ENCODE measurements at places on chromosomes 12 and 14.

DNA sequence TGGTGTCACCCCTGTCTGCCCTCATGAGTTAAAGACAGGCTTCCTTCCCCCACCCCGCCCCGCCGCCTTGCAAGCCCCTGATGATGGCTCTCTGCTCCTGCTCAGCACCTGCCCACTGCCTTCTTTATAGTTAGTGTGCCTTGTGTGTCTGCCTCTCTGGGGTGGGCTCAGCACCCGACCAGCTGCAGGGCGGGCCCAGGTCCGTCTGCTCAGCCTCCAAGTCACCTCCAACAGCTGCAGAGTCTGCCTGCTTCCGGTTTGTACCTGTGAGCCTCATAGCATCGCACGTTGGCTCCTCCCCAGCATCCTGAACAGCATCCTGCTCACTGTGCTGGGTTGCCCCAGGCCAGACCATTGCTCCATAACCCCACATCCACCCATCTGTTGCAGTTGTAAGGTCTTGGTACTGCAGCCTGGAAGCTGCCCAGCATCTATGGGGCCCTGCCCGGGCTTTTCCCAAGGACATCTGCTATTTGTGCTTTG, 3.5 kb downstream of the TGFB3 start:
- H3K27me3 ChIP-seq: no peaks in the 10 kb centered on the region
- peaks cover 5% of the 10 kb centered on the region for H3K4me1 ChIP-seq
- H3K4me3 ChIP-seq: no peak overlapping the region
- no peak overlapping the region for H3K27ac ChIP-seq
- H3K36me3 ChIP-seq: no peaks in the 10 kb centered on the region

- peaks cover 4% of the 10 kb centered on the region for H3K4me1 ChIP-seq
- no peak for DNase-seq
- H3K27ac ChIP-seq: no peak overlapping the region
- no peak overlapping the region for H3K4me3 ChIP-seq
Observed at GRCh38 chr14:40447017-40447416, 1014.8 kb upstream of the FBXO33 start.

GRCh38 chr12:58529897-58530741, 390.2 kb downstream of the LRIG3 start:
- peaks cover 30% of the 10 kb centered on the region for H3K4me1 ChIP-seq
- H3K27me3 ChIP-seq: no peaks in the 10 kb centered on the region
- peak overlapping the region; percentile 81 for H3K27ac ChIP-seq
- no peaks in the 10 kb centered on the region for H3K36me3 ChIP-seq
- no peak for DNase-seq

DNA sequence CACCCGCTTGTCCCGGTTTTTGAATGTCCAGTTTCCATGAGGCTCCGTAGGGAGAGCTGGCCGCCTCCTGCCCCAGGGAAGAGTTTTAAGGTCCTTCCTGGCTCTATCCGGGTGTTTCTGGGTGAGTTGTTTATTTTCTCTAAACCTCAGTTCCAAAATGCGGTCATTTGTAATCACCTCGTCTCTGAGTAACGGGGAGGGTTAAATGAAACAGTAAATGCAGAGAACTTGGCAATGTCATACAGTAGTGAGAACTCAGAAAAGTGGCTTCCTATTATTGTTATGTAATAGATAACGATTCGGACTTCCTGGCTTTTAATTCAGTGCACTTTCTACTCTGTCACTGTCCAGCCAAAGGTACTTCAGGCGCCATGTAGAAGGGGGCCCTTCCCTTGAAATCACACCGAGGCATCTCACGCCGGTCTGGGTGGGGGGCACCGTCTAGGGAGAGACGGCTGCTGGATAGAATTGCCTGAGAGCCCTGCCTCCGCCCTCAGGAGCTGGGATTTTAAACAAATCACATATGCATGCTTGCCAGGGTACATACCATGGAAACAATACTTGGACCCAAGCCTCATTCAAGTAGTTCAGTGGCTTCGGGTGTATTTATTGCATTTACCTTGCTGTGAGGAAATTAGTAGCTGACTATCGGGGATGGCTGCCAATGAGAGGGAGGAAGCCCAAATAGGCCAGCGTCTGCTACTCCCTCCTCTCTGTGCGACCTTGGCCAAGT, 26.4 kb downstream of the NOS1 start:
- H3K4me3 ChIP-seq: no peak overlapping the region
- no peaks in the 10 kb centered on the region for H3K4me1 ChIP-seq
- H3K36me3 ChIP-seq: no peaks in the 10 kb centered on the region
- DNase-seq: no peak
- no peaks in the 10 kb centered on the region for H3K27me3 ChIP-seq
- no peak overlapping the region for H3K27ac ChIP-seq

DNA sequence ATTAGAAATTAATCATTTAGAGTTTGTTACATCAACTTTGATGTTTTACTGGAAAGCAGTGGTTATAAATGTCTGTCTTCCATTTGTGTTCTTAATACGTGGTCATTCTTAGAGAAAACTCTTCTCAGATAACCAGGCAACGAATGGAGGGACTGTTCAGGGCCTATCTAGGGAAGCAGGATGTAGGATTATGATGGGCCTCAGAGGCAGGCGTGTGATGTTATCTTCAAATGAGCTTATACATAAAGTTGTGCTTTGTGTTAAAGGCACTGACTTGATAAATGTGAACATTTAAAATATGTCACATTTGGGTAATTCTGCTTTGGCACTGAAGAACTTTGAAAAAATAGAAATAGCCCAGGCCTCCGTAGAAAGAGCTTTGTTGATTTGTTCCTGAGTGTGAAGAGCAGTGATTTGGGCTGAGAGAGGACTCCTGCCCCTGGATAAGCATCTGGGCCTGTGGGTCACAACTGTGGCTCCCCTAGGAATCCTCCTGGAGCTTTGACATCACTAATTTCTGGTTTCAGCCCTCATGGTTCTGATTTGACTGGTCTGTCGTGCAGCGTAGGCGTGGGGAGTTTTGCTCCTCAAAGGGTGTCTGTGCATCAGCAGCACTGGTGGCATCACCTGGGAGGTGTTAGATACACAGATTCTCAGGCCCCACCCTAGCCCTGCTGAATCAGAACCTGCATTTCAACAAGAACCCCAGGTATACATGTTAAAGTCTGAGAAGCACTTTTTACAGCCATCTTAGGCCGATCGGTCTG, 55.4 kb downstream of the SAMD4A start:
- H3K27ac ChIP-seq: no peak overlapping the region
- H3K27me3 ChIP-seq: no peaks in the 10 kb centered on the region
- DNase-seq: no peak
- no peak overlapping the region for H3K4me3 ChIP-seq
- no peaks in the 10 kb centered on the region for H3K36me3 ChIP-seq

GRCh38 chr12:66813137-66813892, 134.4 kb upstream of the GRIP1 start:
- peaks cover 5% of the 10 kb centered on the region for H3K27me3 ChIP-seq
- no peaks in the 10 kb centered on the region for H3K36me3 ChIP-seq
- no peak overlapping the region for H3K4me3 ChIP-seq
- H3K27ac ChIP-seq: no peak overlapping the region
